Keratinocyte (primary cell): ENCODE measurements at places on chromosomes 4 and X.

- no peak for DNase-seq
Observed at GRCh38 chrX:14030174-14030530, 460 bp upstream of the GEMIN8 start.

GRCh38 chr4:113467581-113467980 is 294.0 kb downstream of the CAMK2D start:
- DNase-seq, result no peak

DNA sequence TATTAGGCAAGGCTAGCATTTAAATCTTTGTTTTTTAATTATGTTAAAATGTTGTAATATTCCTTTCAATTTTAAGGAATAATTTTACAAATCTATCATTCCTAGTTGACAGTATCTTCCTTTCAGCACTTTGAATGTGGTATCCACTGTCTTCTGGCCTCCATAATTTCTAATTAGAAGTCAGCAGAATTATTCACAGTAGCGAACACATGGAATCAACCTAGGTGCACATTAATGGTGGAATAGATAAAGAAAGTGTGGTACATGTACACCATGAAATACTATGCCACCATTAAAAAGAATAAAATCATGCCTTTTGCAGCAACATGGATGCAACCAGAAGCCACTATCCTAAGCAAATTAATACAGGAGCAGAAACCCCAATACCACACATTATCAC is 1887.8 kb downstream of the PCDH7 start:
- DNase-seq, result no peak

- no peak for DNase-seq
Observed at GRCh38 chrX:150512461-150512901, 55.9 kb upstream of the MTM1 start.

DNA sequence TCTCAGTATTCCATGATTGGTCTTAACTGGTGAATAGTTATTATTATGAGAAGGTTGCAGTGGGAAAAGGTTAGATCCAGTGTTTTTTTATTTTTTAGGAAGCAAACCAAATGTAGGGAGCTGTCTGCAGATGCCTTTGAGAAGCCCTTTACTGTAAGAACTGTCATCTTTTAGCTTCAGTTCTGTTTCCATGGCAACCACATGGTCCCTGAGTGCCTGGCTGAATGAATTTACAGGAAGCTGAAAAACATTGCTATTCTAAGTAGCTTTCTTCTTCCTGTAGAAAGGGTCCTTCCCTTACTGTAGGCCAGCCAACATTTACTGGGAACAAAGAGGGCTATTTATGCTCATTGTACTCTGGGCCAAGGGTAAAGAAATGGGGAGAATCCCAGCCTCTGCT is 103.3 kb downstream of the DCLK2 start:
- no peak for DNase-seq

DNA sequence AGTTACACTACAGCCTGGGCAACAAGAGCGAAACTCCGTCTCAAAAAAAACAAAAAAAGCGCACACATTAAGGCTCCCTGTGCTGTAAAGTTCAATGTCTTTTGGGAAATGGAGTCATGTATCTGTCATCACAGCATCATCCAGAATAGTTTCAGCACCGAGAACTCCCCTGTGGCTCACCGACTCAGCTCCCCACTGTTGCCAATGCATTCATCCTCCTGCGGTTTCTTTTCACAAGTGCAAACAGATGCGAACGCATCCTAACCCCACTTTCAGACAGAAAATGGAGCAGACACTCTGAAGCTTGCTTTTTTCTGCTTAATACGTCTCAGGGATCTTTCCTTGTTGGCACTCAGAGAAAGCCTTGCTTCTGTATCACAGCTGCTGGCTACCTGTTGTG is 13.8 kb upstream of the SH3TC1 start:
- no peak for DNase-seq

- no peak for DNase-seq
Observed at GRCh38 chr4:138741766-138742377, 273.7 kb upstream of the NOCT start.
